ENCODE measurements at places on chromosomes 11 and 22. TPM values are rescaled to one million over a fixed set of nuclear protein-coding genes. Genes with fewer than 3 reads are reported as not detected.

Gene BEST1
- total RNA-seq = 13.2 TPM

Gene FXYD2
- total RNA-seq = 3.2 TPM

Gene KCNJ1
- not detected for total RNA-seq

Gene MS4A3
- total RNA-seq = not detected

Gene PGA3
- 47.2 TPM for total RNA-seq

Gene SPDYC
- total RNA-seq = not detected

Gene OR4A16
- not detected for total RNA-seq

Gene BIK
- total RNA-seq = not detected

Gene ALDH3B1
- total RNA-seq = 14.6 TPM

Gene PRR33
- total RNA-seq = not detected

Gene EMID1
- total RNA-seq = 1.4 TPM

Gene LAYN
- total RNA-seq = 7.1 TPM

Gene PICALM
- 366 TPM for total RNA-seq

Gene PKNOX2
- total RNA-seq = 2.6 TPM

Gene PLA2G6
- total RNA-seq = 54.1 TPM

Gene OR51E2
- not detected for total RNA-seq

Gene RIBC2
- total RNA-seq = not detected

Gene PSMC3
- 116 TPM for total RNA-seq

Gene KDELR3
- total RNA-seq = 19.0 TPM

Gene TRIM66
- total RNA-seq = 7.8 TPM

Gene GDPD4
- total RNA-seq = not detected

All from mesenteric fat pad (tissue), 1 donor.